ENCODE measurements at places on chromosomes 6 and 20. TPM values are rescaled to one million over a fixed set of nuclear protein-coding genes. Genes with fewer than 3 reads are reported as not detected.

The PDRG1 gene
- 4.7 TPM for total RNA-seq

The IL17A gene
- not detected for total RNA-seq

The HACE1 gene
- total RNA-seq: 26.3 TPM

The GNAS-AS1 gene
- 0.87 TPM for total RNA-seq

The RAB23 gene
- total RNA-seq: 102 TPM

The BCKDHB gene
- 11.7 TPM for total RNA-seq

The PLAGL2 gene
- 2.9 TPM for total RNA-seq

The CTCFL gene
- total RNA-seq: not detected
